ENCODE measurements at places on chromosomes 3 and 15.

DNA sequence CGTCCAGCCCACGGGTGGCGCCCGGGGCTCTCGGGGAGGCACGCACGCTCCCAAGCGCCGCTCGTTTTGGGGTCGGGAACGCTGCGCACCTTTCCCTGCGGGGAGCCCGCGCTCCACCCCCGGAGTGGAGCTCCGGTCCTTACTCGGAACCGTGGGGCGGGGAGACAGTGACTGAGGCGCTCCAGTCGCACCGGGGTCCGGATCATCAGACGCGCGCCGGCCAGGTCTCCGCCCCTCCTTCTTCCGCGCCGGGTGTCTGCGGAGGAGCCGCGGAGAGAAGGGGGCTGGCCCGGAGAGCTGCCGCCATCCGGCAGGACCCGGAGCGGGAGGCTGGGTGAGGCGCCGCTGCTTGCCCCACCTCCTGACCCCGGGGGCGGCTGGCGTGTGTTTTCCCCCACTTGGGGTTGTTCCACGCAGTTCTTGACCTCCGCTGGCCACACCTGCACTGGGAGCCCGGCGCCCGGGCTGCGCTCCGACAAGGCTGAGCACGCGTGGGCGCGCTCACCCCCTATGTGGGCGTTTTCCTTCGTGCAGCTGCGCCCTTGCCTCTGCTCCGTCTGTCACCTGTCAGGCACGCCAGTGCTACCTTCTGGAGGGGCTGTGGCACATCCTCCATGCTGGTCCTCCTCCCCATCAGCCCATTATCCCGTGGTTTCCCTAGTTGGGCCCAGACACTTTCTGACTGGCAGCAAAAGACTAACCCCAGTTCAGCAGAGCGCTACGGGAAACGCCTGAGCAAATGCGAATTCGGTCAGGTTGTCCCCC is at the start of gene MCF2L2:
MCF2L2 (minus strand) TSS at position 173 of the 765 bp plus-strand sequence. CDS start 642 bp downstream, outside the sequence.
- DNase-seq: peak; percentile 61

- no peak for DNase-seq
Measured at GRCh38 chr15:73190189-73190601, 137.9 kb downstream of the NEO1 start.

DNA sequence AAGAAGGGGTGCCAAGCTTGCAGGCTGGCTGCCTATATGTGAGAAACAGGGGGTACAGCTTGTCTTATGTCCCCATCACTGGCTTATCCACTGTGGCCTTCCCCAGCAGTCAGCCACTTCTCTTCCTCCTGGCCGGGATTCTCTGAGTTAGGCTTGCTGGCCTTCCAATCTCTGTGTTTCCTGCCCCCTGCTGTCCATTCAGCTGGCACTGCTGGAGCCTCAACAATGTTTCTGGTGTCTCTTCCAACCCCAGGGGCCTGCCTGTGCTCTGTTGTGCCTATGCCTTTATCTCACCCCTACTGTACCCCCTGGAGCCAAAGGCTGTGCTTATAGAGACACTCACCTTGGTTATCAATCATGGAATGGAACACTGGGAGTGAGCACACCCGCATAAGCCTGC is 36.5 kb downstream of the ANAPC13 start:
- no peak for DNase-seq

- no peak for DNase-seq
Measured at GRCh38 chr15:70327856-70328678, 230.3 kb upstream of the TLE3 start.

DNA sequence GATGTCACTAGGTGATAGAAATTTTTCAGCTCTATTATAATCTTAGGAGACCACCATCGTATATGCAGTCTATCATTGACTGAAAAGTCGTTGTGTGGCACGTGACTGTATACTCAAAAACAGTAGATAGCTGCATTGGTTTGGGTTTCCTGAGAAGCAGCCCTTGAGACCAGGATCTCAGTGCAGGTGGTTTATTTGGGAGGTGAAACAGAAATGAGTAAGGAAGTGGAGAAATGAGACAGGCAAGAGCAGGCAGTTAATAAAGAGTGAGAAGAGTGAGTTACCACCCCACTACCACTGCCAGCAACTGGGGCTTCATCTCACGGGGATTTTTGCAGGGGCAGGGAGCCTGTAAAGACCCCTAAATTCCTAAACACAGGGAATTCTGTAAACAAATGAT is 221.0 kb downstream of the SHQ1 start:
- DNase-seq: no peak

DNA sequence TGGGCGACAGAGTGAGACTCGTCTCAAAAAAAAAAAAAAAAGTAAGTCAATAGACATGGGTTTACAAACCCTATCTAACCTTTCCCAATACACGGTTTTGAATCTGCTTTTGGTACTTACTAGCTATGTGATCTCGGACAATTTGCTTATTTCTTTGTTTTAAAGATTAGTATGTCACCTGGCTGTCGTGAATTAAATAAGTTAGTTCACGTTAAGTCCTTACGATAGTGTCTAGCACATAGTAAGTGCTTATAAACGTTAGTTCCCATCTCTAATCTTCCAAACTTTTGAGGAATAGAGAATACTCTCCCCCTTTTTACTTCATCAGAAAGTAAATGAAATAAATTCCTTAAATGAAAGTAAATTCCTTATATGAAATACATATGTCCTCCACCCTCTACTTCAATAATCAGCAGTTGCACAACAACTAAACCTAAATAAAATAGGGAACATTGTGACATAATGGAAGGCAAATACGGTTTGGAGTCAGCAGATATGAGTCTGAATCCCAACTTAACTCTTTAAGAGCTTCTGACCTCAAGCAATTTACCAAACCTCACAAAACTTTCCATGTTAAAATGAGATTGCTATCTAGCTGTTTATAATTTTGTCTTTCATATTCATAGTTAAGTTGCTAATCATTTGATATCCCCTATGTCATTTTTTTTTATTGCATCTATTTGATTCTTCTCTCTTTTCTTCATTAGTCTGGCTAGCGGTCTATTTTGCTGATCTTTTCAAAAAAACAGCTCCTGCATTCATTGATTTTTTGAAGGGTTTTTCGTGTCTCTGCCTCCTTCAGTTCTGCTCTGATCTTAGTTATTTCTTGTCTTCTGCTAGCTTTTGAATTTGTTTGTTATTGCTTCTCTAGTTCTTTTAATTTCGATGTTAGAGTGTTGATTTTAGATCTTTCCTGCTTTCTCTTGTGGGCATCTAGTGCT is 134.6 kb downstream of the PEAK1 start:
- no peak for DNase-seq

GRCh38 chr3:197006446-197006845 is 23.2 kb downstream of the MELTF start:
- no peak for DNase-seq

All from CD4-positive, alpha-beta T cell treated with Interleukin-15 for 1 hour (primary cell).